Activated CD4-positive, alpha-beta T cell treated with anti-CD3 and anti-CD28 coated beads for 1 hour (primary cell): ENCODE measurements at places on chromosomes 16 and 17.

- no peak for DNase-seq
These were observed 81.6 kb upstream of the XYLT1 start for GRCh38 chr16:17552351-17552750.

DNA sequence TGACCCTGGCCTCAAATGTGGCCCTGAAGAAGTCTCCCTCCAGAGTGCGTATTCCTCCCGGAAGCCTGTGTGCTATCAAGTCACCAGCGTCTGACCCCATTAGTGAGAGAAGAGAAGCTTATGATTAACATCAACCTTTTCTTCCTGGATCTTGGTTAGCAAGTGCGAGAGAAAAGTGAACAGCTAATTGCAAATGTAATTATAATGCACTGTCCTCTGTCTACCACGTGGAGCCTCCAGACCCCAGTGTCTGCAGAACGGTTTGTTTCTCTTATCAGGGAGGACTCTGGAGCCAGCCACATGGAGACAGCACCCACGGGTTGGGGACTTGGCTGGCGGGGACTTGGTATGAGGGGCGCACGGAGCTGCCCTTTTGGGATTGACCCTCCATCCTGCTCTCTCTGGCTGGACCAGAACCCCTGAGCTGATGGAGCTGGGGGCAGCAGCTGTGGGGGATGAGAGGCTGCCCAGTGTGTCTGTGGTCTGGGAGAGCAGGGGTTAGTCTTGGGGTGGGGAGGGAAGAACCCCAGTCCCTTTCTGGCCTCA lies 5.7 kb upstream of the TAC4 start:
- DNase-seq = no peak

- no peak for DNase-seq
These were observed 24.1 kb downstream of the MYH10 start for GRCh38 chr17:8606401-8606800.

DNA sequence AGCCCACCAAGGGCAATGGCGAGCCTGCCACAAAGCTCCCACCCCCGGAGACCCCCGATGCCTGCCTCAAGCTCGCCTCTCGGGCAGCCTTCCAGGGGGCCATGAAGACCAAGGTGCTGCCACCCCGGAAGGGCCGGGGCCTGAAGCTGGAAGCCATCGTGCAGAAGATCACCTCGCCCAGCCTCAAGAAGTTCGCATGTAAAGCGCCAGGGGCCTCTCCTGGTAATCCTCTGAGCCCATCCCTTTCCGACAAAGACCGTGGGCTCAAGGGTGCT lies 40.1 kb downstream of the SREBF1 start:
- DNase-seq = no peak

GRCh38 chr17:78442648-78443218 lies 64.3 kb downstream of the PGS1 start:
- no peak for DNase-seq

DNA sequence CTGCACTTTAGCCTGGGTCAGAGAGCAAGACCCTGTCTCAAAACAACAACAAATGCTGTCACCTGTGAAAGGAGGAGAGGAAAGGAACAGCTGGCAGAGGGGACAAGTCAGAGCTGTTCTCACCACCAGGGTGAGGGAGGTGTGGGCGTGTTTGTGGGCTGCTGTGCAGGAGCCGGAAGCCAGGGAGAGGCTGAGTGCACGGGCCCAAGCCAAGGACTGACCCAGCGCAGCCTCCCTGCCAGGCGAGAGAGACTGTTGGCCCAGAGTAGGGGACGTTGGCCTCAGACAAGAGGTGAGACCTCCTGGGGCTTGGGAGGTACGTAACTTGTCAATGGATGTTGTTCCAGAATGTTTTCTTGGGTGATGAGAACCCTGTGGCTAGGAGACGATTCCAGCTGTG lies 10.7 kb downstream of the SPNS2 start:
- DNase-seq = no peak

DNA sequence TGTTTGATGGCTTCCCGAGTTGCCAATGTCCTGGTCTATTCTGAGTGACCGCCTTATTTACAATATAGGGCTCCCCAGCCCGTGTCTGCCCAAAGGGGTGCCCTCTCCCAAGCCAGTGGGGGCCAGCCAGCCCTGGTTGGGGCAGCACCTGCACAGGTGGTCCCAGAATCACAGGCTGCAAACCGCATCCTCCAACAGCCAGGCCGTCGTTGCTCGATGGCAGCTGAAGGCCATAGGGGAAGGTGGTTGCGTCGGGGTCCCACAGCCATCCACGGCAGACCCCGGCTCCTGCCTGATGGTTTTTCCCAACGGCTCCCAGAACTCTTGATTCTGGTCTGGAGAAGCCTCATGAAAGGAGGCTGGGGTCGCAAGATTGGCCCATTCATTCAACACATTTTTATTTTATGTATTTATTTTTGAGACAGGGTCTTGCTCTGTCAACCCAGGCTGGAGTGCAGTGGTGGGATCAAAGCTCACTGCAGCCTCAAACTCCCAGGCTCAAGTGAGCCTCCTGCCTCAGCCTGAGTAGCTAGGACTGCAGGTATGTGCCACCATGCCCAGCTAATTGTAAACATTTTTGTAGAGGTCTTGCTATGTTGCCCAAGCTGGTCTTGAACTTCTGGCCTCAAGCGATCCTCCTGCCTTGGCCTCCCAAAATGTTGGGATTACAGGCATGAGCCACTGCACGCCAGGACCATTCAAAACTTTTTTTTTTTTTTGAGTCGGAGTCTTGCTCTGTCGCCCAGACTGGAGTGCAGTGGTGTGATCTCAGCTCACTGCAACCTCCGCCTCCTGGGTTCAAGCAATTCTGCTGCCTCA lies 79.0 kb upstream of the TOB1 start:
- DNase-seq = no peak

GRCh38 chr17:21460358-21460757 lies 84.2 kb downstream of the KCNJ12 start:
- no peak for DNase-seq

- DNase-seq = no peak
These were observed 72.8 kb downstream of the AMFR start for GRCh38 chr16:56352351-56353053.

- no peak for DNase-seq
These were observed 87.3 kb upstream of the CDC42EP4 start for GRCh38 chr17:73399056-73399455.

- DNase-seq = no peak
These were observed 98.5 kb downstream of the MRM3 start for GRCh38 chr17:880443-881269.
